ENCODE measurements at places on chromosomes 1 and 21.

DNA sequence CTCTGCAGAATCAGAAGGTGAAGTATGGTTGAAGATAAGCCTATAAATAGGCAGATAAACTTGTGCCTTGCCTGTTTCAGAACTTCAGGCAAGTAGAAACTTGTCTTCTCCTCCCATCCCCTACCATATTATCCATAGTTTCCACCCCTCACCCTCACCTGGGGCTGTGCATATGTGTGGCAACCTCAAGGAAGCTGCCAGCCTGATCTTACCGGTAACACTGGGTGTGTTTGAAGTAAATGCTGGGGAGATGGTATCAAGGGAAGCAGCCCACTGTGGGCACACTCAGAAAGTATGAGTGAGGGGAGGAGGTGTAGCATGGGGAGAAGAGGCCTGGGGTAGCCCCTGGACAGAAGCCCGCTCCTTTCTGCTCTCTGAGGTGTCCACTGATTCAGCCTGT is 14.5 kb downstream of the VANGL2 start:
- H3K4me1 ChIP-seq = no peaks in the 10 kb centered on the region
- no peaks in the 10 kb centered on the region for H3K36me3 ChIP-seq
- DNase-seq = no peak
- H3K27me3 ChIP-seq = no peaks in the 10 kb centered on the region
- no peak overlapping the region for H3K27ac ChIP-seq

GRCh38 chr1:174153825-174154107 is 5.6 kb upstream of the RABGAP1L start:
- no peak for DNase-seq
- H3K4me1 ChIP-seq = no peaks in the 10 kb centered on the region
- H3K27ac ChIP-seq = no peak overlapping the region

DNA sequence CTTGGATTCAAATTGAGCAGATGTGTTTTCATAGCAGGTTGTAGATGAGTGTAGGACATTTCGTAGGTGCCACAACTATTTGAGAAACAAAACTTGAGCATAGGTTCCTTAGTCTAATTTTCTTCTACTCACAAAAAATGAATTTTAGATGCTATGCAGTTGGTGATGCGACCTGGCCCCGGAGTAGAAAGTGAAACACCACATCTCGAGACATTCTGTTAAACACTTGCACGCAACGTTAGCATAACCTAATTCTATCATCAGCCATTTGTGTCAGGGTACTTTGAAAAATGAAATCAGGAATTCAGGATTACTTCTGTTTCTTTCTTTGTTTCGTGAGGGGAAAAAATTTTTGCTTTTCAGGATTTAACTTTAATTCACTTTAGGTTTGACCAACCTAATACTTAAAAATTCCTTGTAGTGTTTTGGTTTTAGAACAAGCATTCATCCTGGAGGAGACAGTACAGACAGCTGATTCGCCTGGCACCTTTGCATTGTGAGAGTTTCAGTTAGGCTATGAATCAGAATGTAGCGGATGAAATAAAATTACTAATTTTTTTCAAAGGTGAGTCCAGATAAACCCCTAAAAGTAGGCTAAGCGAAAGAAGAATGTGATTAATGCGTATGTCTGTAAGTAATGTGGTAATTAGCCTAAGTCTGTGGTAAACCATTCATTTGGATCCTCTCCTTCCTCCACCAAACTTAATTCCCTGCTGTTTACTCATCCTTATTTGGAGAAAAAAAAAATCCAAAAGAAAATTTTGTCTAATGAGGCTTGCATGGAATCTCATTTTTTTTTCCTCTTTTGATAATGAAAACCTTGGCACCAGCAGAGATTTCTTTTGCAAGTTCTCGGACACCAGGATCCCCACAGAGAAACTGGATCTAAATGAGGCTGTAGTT is 44.9 kb downstream of the MAP3K21 start:
- H3K27ac ChIP-seq = no peak overlapping the region
- no peak for DNase-seq
- H3K4me3 ChIP-seq = no peak overlapping the region
- no peaks in the 10 kb centered on the region for H3K36me3 ChIP-seq

GRCh38 chr1:67110352-67110751 is 24.4 kb downstream of the C1orf141 start:
- H3K4me3 ChIP-seq = no peak overlapping the region
- H3K27ac ChIP-seq = no peak overlapping the region
- DNase-seq = no peak
- no peaks in the 10 kb centered on the region for H3K36me3 ChIP-seq

GRCh38 chr21:29145354-29145782 is 14.9 kb downstream of the MAP3K7CL start:
- DNase-seq = peak; percentile 83
- no peaks in the 10 kb centered on the region for H3K27me3 ChIP-seq
- no peaks in the 10 kb centered on the region for H3K4me1 ChIP-seq
- H3K4me3 ChIP-seq = no peak overlapping the region
- peak overlapping the region; percentile 69 for H3K27ac ChIP-seq

DNA sequence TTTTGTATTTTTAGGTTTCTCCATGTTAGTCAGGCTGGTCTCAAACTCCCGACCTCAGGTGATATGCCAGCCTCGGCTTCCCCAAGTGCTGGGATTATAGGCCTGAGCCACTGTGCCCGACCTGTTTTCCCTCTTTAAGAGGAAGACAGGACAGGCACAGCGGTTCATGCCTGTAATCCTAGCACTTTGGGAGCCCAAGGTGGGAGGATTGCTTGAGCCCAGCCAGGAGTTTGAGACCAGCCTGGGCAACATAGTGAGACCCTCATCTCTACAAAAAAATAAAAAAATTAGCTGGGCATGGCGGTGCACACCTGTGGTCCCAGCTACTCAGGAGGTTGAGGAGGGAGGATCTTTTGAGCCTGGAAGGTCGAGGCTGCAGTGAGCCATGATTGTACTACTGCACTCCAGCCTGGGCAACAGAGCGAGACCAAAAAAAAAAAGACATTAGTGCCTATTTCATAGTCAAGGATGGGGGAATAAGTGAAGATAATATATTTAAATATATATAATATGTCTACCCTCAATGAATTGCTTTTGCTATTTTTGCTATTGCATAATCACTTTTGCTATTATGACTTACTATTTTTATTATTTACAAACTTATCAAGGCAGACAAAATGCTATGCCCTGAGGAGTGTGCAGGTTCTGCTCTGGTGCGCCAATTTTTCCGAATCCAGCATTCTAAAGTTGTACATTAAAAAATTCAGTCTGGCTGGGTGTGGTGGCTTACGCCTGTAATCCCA is 17.7 kb downstream of the MARCKSL1 start:
- peaks cover 16% of the 10 kb centered on the region for H3K36me3 ChIP-seq
- no peaks in the 10 kb centered on the region for H3K4me1 ChIP-seq
- H3K4me3 ChIP-seq = no peak overlapping the region
- no peak for DNase-seq
- no peak overlapping the region for H3K27ac ChIP-seq

GRCh38 chr21:45994086-45994661 is 12.6 kb downstream of the COL6A1 start:
- H3K4me1 ChIP-seq = peaks cover 4% of the 10 kb centered on the region
- H3K36me3 ChIP-seq = peaks cover 100% of the 10 kb centered on the region
- peak overlapping the region; percentile 82 for H3K27ac ChIP-seq
- no peak overlapping the region for H3K4me3 ChIP-seq

DNA sequence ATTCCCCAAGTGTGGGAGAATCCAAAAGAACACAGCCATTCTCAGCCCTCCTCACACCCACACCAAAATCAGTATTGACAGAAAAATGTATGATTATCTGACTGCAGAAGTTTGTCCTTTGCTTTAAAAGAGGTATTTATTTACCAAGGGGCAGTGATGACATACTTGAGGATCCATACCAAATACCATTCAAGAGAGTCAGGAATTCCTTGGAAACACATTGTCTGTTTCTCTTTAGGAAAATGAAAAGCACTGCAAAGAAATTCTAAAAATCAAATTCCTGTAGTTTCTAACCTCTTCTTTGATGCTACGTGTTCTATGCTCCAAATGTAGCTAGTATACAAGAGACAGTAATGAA is 509.6 kb upstream of the CXADR start:
- no peak for DNase-seq
- H3K4me1 ChIP-seq = no peaks in the 10 kb centered on the region
- no peaks in the 10 kb centered on the region for H3K27me3 ChIP-seq
- no peaks in the 10 kb centered on the region for H3K36me3 ChIP-seq
- H3K27ac ChIP-seq = no peak overlapping the region

GRCh38 chr1:241837901-241838300 is 10.1 kb upstream of the EXO1 start:
- DNase-seq = no peak
- no peaks in the 10 kb centered on the region for H3K36me3 ChIP-seq
- H3K4me3 ChIP-seq = no peak overlapping the region

DNA sequence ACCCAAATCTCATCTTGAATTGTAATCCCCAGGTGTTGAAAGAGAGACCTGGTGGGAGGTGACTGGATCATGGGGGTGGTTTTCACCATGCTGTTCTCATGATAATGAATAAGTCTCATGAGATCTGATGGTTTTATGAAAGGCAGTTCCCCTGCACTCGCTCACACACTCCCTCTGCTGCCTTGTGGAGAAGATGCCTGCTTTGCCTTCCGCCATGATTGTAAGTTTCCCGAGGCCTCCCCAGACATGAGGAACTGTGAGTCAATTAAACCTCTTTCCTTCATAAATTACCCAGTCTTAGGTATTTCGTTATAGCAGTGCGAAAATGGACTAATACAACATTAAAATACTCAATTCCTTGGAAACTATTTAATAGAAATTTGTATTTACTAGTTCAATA is 99.2 kb downstream of the PROX1 start:
- H3K27me3 ChIP-seq = no peaks in the 10 kb centered on the region
- no peaks in the 10 kb centered on the region for H3K36me3 ChIP-seq

GRCh38 chr1:111618961-111619634 is 491 bp upstream of the RAP1A start:
- H3K36me3 ChIP-seq = no peaks in the 10 kb centered on the region
- peak overlapping the region; percentile 96 for H3K4me3 ChIP-seq
- H3K4me1 ChIP-seq = peaks cover 24% of the 10 kb centered on the region
- DNase-seq = no peak
- peak overlapping the region; percentile 99 for H3K27ac ChIP-seq

GRCh38 chr1:42418516-42418915 is 37.3 kb downstream of the ZMYND12 start:
- no peak overlapping the region for H3K27ac ChIP-seq
- H3K27me3 ChIP-seq = no peaks in the 10 kb centered on the region
- H3K4me3 ChIP-seq = no peak overlapping the region
- H3K4me1 ChIP-seq = no peaks in the 10 kb centered on the region
- H3K36me3 ChIP-seq = no peaks in the 10 kb centered on the region
- no peak for DNase-seq
